ENCODE measurements at places on chromosomes 1 and 21.
A peak's percentile ranks its signal among the peaks of the same experiment; 100 is the strongest.

- no peak for DNase-seq
These were observed 4.4 kb downstream of the PLOD1 start for GRCh38 chr1:11938722-11939526.

DNA sequence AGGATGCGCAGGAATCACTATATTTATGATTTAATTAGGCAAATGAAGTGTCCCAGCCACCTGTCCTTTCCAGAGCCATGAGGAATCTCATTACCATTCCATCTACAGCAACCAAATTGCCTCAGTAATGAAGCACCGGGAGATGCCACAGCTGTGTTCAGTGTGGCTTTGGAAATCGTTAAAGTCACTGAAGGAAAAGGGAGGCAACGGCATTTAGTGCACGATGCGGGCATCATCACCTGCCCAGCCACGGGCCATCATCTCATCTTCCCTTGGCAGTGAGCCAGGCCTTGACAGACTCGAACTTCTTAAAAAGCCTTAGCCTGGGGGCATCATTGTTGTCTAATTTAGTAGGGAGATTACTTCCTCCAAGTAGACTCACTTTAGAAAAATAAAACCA is 67.8 kb downstream of the CNIH3 start:
- no peak for DNase-seq

GRCh38 chr1:197744979-197745378 is 30.3 kb downstream of the DENND1B start:
- DNase-seq: no peak

GRCh38 chr1:245361065-245361464 is 206.3 kb downstream of the KIF26B start:
- DNase-seq: no peak

- DNase-seq: peak; percentile 57
These were observed 495 bp upstream of the NTRK1 start for GRCh38 chr1:156860113-156860627.

GRCh38 chr1:1540090-1540817 is at the start of gene TMEM240:
TSS of gene TMEM240 (minus strand) at chr1:1540624. CDS start at chr1:1540346, 278 bp downstream.
- DNase-seq: peak; percentile 66

GRCh38 chr1:213830371-213830770 is 157.4 kb upstream of the PROX1 start:
- DNase-seq: no peak

- no peak for DNase-seq
These were observed 226.4 kb downstream of the DYRK1A start for GRCh38 chr21:37593015-37593414.

- DNase-seq: no peak
These were observed 57.0 kb downstream of the DISP3 start for GRCh38 chr1:11535761-11536572.

- peak; percentile 39 for DNase-seq
These were observed 81.9 kb upstream of the HAO2 start for GRCh38 chr1:119286587-119287181.

DNA sequence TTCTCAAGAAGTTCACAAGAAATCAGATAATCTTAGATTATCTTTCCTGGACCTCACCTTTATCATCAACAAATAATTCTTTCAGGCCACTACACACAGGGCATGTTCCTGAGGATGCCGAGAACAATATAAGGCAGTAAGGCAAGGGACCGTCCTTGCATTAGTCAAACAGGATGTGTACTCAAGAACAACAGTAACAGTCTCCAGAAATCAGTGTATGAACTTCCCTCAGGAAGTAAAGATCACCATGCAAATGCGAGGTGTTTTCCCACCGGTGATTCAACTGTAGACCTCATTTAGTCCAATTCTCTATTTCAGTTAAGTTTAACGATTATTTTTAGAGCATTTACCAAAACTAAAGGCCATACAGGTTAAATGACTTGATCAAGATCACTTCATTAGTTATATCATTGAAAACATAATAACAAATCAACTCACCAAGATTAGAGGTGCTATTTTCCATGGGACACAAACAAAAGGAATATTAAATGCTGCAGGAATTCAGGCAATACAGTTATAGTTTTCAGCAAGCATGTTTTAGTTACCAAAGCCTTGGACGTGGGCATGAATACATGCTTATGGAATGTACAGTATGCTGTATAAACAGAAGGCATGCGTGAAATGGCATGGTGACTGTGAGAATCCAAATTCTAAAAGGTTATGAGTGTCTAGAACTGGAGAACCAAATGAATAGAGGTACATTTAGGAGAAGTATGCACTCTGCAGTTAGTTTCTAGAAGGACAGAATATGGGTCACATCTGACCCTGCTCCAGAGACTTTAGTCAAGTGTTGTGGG is 145.2 kb downstream of the TNR start:
- DNase-seq: no peak

DNA sequence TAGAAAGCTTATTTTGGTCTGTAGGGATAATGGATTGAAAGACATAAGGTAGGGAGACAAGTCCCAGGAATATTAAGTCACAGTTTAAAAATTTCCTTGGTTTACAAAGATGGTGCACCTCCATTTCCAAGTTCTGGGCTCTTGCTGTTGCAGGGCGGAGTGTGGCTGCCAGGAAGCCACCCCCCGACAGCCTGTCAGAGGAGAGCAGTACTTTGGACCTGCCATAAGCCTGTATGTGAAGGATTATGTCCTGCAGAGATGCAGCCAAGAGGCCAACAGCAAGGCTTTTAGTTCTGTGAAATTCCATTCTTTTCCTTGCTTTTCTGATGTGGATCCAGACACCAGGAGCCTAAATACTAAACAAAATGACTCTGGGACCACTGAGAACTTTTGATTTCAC is 31.9 kb upstream of the GTF2B start:
- DNase-seq: no peak

DNA sequence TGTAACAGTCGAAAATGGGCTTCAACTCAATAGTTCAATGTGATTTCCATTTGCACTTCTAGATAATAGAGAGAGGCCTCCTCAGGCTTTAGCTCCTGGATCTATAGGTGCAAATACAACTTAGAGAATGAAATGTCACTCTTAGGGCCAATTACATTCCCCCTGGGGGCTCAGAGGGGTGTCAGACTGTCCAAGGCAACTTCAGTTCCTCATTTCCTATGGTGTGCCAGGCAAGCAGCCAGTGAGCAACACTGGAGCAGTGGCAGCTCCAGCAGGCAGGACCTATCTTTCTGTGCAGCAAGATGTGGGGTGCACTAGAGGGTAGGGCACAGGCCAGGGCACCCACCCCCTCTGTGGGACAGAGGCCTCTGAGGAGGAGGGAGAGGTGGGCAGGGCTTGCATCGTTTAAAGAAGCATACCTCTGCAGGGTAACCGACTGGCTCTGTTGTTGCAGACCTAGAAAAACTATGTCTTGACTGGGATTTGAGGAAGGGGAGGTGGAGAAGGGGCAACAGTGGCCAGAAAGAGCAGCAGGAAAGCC is 97.3 kb downstream of the SUSD4 start:
- DNase-seq: no peak

DNA sequence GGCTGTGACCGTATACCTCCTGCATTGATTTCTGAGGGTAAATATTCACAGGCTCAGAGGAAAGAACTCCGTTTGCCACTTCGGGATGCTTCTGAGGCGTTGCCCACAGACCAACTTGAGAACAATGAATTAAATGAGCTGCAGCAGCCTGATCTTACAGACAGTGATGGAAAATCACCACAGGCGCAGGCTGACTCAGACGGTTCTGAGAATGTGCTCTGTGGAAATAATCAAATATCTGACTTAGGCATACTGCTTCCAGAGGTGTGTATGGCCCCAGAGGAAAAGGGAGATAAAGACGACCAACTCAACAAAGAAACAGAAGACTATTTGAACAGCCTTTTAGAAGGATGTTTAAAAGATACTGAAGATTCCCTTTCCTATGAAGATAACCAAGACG is 76.7 kb upstream of the SCCPDH start:
- no peak for DNase-seq

GRCh38 chr1:86507935-86508582 is 38.8 kb upstream of the CLCA4 start:
- DNase-seq: no peak

DNA sequence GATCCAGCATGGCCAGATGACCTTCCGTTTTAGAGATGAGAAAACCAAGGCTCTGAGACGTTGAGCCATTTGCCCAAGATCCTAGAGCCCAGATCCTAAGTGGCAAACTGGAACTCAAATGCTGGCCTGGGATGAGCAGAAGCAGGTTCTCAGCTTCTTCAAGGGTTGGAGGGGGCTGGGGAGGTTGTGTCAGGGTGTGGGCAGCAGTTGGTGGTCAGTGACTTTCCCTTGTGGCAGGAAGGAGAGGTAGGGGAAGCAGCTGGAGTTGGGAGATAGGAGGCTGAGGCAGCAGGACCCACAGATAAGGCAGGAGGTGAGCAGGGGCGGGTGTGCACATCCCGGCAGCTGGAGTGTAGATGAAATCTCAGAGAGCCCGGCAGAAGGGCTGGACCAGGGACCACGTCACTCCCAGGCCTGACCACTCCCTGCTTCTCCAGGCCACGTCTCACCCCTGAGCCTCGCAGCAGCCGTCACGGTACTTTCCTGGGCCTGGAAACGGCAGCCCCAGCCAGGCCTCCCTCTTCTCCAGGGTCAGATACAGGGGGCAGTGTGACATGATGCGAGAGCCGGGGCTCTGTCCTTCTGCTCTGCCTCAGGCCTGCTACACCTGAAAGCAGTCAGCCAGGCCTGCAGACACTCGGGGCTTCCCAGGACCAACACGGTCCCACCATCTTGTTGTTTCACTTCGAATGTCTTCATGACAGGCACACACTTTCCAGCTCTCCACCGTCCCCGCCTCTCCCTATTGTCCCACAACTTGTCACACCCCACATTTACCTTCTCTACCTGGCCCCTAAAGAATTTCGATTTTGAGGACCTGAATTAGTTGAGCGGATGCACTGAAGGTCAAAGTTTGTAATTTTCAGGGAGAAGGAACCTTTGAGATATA is 11.5 kb upstream of the LAPTM5 start:
- no peak for DNase-seq

DNA sequence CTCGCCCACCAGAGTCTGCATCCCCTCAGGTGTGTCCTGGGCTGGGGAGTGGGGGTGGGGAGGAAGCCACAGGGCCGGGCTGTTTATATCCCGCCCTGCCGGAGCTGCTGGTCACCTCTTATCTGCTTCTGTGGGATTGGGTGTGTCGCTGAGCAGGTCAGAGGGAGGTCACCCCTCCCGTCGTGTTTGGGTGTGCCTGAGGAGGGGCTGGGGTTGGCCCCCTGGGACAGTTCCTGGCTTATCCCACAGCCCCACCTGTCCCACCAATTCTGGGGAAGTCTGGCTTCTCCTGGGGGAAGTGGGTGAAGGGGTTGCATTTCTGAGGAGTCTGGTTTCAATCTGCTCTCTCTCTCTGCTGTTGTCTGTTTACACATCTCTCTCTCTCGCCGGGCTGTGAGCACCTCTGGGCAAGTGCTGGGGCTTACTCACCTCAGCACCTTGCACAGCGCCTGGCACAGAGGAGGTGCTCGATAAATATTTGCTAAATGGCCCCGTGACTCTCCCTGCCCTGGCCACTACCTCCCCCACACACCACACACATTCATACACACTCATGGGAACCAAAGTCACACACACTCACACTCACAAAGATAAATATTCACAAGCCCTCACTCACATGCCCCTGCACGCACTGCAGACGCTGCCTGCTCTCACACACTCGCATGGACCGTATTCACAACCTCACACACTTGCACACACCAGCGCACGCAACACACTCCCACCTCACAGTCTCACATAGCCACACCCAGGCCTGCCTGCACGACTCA is 8.3 kb downstream of the ELF3 start:
- no peak for DNase-seq

DNA sequence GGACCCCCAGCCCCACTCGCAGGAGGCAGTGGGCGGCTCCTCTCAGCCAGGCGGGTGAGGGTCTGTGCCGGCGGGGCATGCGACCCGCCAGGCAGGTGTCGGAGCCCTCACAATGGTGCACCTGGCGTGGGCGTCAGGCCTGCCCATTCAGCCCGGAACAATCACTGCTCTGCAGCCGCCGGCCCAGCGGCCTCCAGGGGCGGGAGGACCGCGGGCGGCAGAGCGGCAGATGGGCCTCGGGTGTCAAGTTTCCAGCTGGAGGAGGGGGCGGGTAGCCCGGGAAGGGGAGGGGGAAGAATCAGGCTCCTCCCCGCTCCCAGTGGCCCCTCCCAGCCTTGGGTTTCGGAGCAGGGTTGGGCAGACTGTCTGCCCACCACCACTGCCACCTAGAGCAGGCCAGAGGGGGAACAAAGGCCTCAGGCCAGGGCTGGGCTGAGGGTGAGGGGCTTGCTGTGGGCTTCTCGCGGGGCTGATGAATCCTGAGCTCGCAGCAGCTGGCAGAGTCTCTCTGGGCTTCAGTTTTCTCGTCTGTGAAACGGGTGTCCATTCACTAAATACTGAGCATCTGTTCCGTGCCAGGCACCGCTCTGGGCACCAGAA is 39.5 kb upstream of the CASZ1 start:
- peak; percentile 79 for DNase-seq

DNA sequence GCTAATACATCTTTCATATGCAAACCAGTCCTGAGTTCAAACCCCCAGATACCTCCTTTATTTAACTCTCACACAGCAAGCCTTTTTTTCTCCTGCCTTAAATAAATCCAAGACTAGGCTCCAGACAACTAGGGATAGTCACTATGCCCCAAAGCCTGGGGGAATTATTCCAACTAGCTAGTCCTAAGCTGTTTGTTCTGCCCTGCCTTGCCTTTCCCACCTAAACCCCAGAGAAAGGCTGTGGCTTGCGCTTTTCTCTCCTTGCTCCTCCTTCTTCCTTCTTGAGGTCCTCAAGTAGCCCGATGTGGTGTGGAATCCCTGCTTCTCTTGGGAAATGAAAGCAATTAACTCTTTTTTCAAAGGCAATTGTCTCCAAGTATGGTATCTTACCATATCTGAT is 31.8 kb downstream of the C1orf87 start:
- DNase-seq: no peak

DNA sequence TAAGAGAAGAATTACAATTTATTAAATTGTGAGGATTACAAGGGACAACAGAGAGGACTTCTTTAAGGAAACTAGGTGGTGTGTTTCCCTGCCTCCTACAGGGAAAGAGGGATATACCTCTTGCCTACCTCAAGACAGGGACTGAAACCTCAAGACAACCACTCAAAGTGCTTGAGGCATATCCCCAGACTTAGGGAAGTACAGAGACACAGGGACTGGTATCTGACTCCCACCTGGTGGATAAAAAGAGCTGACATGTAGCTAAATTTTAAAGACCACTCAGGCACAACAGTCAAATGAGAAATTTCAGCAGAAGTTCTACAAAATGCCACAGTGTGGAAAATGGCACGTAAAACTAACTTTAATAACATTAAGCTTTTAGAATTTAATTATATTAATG is 21.3 kb downstream of the DENND2C start:
- no peak for DNase-seq

- DNase-seq: no peak
These were observed 1.6 kb downstream of the TLCD4 start for GRCh38 chr1:95118710-95119109.

Data from neural crest cell (in vitro differentiated cells).